ENCODE measurements at places on chromosomes 11 and 22.
A peak's percentile ranks its signal among the peaks of the same experiment; 100 is the strongest.

GRCh38 chr22:23769321-23769965 is 1.7 kb upstream of the CHCHD10 start:
- DNase-seq = no peak

DNA sequence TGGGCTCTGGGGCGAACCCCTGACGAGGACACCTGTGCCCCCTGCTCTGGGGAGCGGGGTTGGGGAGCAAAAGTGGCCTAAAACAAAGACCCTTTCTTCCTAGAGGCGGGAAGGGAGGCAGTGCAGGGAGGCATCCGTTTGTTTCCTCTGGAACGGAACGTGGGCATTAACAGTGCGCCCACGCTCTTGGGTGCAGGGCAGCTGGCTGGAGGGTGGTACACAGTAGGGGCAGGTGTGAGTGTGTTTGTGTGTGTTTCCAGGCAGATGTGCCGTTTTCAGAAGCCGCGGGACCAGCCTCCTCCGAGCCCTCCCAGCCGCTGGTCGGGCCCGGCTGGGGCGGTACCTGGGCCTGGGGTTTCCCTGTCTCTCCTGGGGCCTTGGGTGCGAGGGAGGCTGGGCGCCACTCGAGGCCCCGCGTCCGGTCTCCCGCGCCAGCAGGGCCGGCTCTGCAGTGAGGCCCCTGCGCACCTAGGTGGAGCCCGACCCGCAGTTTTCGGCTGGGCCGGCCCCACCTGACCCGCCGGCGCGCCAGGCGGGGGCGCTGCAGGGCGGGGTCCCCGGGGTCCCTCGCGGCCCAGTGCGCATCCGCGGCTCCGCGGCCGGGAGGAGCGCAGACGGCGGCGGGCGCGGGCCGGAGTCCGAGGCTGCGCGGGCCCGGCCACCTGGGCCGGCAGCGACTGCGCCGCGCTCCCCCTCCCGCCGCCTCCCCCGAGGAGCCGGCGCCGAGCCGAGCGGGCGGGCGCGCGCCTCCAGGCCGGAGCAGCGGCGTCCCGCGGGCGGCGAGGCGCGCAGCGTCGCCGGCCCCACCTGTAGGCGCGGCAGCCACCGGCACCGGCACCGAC is 1252.7 kb downstream of the BRD1 start:
- no peak for DNase-seq

DNA sequence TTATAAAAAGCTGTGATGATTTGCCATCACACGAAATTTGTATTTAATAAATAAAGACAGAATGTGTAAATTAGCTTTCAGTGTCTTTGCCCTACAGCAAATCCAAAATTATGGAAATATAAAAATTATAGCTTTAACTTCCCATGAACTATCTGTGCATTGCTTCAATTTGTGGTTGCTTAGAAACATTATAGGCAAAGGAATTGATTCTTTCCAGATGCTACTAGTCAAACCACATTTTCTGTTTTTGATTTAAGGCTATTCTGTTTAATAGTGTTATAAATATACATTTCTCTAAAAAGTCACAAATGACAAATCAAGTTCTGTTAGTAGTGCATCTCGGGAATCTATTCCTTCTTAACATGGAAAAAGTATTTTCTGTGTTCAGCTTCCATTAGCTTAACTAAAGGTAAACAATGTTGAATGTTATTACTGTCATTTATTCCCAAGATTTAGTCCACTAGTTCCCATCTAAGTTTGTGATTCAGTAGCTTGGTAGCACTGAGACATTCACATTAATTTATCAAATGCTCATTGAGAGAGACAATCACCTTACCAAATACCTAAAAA is 1086.3 kb upstream of the CCDC90B start:
- no peak for DNase-seq

GRCh38 chr11:85764796-85765195 is 46.1 kb downstream of the SYTL2 start:
- no peak for DNase-seq

- DNase-seq = peak; percentile 46
These were observed 1.7 kb downstream of the ZBED4 start for GRCh38 chr22:49855251-49855911.

- DNase-seq = no peak
These were observed 107.5 kb downstream of the PKNOX2 start for GRCh38 chr11:125272092-125272491.

GRCh38 chr11:113906038-113906437 is 1.4 kb downstream of the HTR3B start:
- DNase-seq = no peak

GRCh38 chr11:115528225-115528624 is 24.0 kb upstream of the CADM1 start:
- DNase-seq = no peak

- DNase-seq = no peak
These were observed 18.1 kb downstream of the EXT2 start for GRCh38 chr11:44113572-44113971.

GRCh38 chr11:97614606-97615005 is 1224.8 kb downstream of the JRKL start:
- no peak for DNase-seq

DNA sequence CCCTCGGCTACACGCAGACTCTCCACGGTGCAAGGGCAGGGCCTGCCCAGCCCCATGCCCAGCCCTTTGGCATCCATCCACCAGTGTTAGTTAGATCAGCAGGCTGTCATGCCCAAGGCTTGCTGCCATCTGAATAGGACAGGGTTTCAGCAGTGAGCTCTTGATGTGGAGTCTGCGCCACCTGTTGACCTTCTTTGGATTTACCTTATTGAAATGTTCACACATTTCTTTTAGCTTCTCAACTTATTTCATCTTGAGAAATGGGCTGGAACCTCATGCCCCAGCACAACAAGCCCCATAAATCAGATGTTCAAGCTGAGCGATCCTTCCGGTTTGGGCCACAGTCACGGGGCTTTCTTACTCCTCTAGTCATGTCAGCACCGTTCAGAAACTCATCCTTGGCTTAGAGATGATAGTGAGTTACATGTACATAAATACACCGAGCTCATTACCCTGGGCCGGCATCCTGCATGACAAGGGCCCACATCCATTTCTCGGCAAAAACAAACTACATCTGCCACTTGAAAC is 61.7 kb downstream of the PARVB start:
- peak; percentile 72 for DNase-seq

- no peak for DNase-seq
These were observed 175.7 kb upstream of the CARD18 start for GRCh38 chr11:105315287-105315686.

DNA sequence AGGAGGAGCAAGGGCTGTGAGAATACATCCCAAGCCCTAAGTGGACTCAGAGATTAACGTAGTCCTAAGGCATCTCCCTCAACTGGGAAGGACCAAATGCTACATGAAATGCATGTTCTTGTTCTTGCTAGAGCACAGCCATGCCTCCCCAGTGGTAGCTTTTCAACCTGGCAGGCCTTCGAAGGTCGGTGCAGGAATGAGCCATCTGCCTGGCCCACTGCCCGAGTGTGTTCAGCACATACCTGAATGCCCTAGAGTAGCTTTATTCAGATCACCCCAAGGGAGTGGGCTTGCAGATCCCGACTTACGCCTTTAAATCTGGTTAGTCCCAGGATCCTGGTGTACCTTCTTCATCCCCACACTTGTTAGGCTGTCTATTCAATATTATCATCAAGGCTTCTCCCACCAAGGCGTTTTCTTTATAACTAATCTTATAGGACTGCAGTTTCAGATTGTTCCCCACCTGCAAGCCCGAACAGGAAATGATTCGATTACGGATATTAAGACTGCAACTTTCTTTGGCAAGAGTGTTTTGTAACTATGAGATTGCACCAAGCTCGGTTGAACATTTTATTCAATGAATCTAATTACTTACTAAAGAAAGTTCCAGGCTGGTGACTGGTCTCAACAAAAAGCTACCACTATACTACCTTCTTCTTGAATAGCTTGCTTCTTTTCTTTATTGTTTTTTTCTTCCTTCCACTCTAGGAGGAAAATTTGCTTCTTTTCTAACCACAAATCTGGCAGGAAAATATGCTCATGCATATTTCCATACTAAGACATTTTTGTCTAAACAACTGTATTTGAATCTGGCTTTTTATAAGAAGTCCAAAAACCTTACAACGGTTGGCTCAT is 115.6 kb downstream of the SGSM3 start:
- DNase-seq = no peak

GRCh38 chr11:82533628-82534327 is 199.9 kb downstream of the FAM181B start:
- DNase-seq = no peak

DNA sequence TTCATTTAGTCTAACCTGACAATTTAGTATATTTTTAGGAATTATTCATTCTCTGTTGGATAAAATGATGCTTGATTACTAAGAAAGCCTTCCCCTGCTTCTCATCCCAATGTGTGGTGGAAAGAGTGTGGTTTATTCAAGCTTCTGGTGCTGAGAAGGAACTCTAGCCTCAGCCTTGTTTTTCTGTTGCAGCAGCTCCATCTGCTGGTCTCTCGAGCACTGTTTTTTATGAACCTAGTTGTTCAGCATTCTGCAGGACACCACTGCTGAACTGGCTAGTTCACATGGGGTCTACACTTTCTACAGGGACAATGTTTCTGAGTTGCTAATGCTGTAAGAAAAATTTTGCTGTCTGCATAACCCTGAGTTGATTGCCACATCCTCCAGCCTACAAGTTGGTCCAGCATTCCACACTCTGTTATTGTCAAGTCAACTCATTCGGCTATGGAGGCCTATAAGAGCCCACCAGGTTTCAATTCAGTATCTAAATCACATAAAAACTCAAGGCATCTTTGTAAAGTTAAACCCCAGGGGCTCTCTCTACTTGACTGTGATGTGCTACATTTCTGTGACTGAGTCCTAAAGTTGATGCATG is 14.3 kb downstream of the OR2AG2 start:
- peak; percentile 45 for DNase-seq

DNA sequence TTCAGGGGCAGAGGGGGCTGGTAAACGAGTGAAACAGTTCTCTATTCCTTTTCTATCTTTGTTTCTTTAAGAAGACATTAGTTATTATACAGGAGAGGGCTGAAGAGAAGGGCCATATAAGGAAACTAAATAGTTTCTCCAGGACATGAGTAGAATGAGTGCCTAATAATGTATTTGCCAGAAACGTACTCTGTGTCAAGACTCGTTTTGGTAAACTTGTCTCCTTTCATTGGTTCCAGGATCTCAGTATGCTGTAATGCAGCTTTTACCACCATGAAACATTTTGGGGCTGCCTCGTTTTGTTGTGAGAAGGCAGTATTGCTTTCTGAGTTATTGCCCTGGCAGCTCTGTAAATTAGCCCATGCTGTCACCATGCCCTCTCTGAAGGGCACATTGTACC is 51.7 kb downstream of the POLD3 start:
- no peak for DNase-seq

- DNase-seq = no peak
These were observed 505.4 kb downstream of the NELL1 start for GRCh38 chr11:21174781-21175180.

DNA sequence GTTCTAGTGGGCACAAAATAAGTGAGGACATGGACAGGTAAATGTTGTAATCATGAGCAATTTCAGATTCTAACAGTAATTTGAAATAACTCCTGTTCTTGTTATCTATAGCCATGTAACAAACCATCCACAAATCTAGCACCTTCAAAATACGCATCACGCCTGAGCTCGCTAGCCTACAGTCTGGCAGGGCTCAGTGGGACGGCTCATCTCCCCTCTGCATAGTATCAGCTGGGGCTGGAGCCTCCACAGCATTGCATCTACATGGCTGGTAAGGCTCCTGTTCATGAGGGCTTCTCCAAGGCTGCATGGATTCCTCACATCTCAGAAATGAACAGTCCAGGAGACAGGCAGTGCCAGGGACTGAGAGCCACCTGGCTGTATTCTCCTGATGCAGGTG is 112.6 kb downstream of the KCNQ1 start:
- no peak for DNase-seq

- DNase-seq = no peak
These were observed 360.8 kb downstream of the TBC1D22A start for GRCh38 chr22:47123006-47123826.

- no peak for DNase-seq
These were observed 104.2 kb upstream of the HSD17B12 start for GRCh38 chr11:43576320-43576802.

GRCh38 chr22:47152938-47153337 is 390.5 kb downstream of the TBC1D22A start:
- no peak for DNase-seq

DNA sequence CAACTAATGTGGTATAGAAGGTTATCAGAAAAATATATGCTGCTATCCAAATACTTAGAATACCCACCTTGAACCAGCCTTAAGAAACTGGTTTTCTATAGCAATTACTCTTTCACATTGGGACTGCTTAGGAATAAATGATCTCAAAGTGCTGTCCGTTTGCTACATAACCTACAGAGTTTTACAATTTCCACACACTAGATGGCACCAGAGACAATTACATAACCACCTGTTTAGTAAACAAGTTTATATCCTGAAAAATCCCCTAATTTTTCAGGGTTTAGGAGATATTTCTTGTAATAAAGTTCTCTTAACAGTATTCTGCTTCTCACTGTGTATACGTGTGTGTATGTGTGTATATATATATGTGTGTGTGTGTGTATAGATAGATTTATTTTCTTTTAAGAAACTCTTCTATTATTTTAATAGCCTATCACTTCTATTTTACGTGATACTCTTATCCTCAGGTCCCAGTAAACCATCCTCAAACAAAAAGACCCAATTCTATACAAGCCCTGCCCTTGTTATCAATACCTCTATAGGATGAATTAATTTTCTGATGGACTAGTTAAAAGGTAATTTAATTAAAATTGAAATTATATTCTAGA is 6.7 kb upstream of the OR5I1 start:
- peak; percentile 15 for DNase-seq

GRCh38 chr22:47071078-47071806 is 308.8 kb downstream of the TBC1D22A start:
- no peak for DNase-seq

GRCh38 chr11:115965767-115966504 is 461.7 kb upstream of the CADM1 start:
- DNase-seq = peak; percentile 74

GRCh38 chr11:133828871-133829270 is 16.4 kb downstream of the SPATA19 start:
- no peak for DNase-seq

DNA sequence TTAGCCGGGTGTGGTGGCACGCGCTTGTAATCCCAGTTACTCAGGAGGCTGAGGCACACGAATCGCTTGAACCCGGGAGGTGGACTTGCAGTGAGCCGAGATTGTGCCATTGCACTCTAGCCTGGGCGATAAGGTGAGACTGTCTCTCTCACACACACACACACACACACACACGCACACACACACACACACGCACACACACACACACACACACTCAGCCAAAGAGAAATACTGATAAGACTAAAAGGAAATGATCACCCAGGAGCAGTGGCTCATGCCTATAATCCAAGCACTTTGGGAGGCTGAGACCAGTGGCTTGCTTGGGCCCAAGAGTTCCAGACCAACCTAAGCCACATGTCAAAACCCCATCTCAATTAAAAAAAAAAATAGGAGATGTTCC is 20.8 kb downstream of the HSPA8 start:
- no peak for DNase-seq
